Activated T-cell treated with anti-CD3 and anti-CD28 coated beads for 24 hours (primary cell): ENCODE measurements at places on chromosomes 13 and 19.

DNA sequence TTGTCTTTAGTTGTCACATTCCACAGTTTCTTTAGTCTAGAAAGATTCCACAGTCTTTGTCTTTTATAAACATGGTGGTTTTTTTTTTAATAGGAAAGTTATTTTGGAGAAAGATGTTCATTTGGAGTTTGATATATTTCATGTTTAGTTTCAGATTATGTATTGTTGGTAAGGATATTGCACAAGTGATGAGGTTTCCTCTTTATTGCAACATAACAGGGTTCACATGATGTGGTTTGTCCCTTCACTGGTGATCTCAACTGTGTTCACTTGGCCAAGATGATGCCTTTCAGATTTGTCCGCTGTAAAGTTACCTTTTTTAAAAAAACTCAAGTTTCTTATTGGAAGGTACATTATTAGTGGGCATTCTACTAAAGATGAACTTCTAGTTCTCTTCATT is 3.2 kb downstream of the ZNF230 start:
- no peak for DNase-seq

- DNase-seq, result no peak
Measured at GRCh38 chr19:30403203-30403985, 31.2 kb downstream of the ZNF536 start.

- DNase-seq, result no peak
Measured at GRCh38 chr19:16831531-16831930, 2.3 kb downstream of the SIN3B start.

- DNase-seq, result no peak
Measured at GRCh38 chr19:29454109-29454508, 71.7 kb upstream of the VSTM2B start.

GRCh38 chr13:37138169-37138568 is 32.7 kb upstream of the CSNK1A1L start:
- no peak for DNase-seq

DNA sequence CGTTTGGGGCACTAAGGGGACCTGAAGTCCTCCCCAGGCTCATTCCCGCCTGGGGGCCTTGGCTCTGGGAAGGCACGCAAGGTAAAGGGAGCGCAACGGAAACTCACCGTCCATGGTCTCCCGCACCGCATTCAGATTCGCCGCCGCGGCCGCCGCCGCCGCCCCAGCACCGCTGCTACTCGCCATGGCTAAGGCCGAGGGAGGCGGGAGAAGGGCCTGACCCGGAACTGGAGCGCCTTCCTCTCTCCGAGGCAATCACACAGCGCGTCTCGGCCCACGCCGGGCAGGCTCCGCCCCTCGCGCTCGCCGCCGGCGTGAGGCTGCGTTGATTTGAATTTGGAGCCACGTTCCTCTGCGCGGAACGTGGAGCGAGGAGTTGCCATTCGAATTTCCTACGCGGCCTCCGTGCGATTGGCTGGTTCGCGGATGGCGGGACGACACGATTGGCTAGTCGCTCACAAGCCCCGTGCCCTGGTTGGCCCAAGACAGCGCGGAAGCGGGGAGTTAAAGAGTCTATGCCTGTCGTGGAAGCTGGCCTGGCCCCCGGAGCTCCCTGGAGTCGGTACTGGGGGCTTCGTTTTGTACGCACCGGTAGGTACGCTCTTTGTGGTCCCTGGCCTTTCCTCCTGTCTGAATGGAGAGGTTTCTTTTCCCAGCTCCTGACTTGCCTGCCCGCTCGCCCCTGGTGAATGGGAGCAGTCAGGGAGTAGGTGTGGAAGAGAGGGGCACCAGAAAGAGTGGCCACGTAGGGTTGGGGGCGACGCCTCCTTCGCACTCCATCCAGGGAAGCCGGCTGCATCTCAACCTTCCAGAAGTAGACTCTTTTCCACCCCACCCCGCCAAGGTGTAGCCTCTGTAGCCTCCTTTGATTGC is at the start of the genes BORA and MZT1:
Gene BORA (plus strand): TSS at position 507 of the 873 bp plus-strand sequence. CDS start 1,018 bp downstream, outside the sequence.
Gene MZT1 (minus strand): TSS at position 213 of the 873 bp plus-strand sequence. CDS start 27 bp downstream, at position 186.
- peak; percentile 93 for DNase-seq

DNA sequence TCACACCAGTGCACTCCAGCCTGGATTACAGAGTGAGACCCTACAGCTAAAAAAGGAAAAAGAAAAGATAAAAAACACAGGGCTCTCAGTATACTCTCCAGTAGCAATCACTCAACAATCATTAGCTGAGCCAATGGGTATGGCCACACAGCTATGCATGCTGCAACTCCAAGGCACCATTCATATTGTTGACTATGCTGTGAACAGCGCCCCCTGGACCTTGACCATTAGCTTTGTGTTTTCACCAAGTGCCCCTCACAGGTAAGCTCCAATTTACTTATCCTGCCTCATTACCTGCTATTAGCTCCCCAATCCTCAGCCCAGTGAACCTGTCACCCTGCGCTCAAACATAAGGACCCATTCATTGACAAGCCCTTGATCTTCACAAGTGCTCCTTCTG is 35.8 kb downstream of the ZIC5 start:
- no peak for DNase-seq

DNA sequence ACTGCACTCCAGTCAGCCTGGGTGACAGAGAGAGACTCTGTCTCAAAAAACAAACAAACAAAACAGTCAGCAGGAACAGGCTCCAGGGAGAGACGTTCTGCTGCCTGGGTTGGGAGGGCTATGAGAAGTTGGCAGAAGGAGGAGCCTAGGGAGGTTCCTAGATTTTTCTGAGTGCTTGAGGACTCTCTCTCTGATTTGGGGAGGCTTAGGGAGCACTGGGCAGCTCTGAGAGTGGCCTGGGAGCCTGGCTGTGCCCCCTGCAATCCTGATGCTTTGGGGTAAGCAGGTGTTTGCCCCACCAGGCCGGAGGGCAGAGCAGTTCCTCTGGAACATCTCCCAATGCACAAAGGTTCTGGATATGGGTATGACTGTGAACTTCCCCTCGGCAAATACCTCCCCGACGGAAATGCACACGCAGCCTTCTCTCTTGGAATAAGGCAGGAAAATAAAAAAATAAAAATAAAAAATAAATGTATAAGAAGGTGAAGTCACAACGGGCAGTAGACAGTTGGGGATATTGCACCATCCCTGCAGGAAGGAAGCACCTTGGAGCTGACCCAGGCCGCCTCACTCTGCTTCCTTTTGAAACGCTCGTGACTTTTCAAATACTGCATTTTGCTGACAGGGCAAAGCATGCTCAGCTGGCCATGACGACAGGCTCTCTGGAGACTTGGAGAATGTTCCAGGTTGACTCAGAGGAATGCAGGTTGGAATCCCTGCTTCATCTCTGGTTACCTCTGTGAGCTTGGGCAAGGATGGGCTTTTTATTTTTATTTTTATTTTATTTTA is 26.5 kb upstream of the HOMER3 start:
- DNase-seq, result no peak

- peak; percentile 11 for DNase-seq
Measured at GRCh38 chr13:104984296-104984818, 1551.1 kb downstream of the EFNB2 start.

DNA sequence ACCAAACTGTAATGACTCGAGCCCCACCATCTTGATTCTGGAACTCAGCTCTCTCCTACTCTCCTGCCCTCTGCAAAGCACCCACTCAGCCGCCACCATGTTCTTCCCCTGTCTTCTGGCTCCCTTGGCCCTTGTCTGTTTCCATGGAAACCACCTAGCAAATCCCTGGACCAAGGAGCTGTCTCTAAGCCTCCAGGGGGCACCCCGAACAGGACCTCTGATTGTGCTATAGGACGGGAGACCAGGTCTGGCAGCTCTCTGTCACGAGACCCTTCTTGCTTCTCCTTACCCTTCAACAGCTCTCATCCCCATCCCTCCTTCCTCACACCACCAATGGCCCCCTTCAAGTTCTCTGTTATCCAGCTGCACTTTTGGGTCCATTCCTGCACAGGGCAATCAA is 277.7 kb upstream of the ZNF507 start:
- no peak for DNase-seq

DNA sequence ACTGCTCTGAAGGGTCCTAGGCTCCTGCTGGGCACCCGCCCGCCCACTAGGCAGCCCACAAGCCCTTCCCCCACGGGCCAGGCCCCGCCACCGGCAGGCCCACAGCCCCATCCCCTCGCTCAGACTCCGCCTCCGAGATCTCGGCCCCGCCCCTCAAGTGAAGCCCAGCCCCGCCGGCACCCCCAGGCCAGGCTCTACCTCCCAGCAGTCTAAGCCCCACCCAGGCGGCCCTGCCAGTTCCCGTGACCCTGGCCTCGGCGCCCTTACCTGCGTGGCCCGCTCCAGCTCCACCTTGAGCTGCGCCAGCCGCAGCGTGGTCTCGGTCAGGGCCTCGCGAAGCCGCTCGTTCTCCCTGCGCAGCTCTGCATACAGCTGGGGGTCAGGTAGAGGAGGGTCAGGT is 16.3 kb downstream of the EPS8L1 start:
- DNase-seq, result no peak

GRCh38 chr13:38226496-38226895 is 123.2 kb upstream of the UFM1 start:
- no peak for DNase-seq

- DNase-seq, result no peak
Measured at GRCh38 chr13:31631071-31631470, 108.3 kb upstream of the RXFP2 start.

- DNase-seq, result no peak
Measured at GRCh38 chr19:41123716-41124294, 9.6 kb downstream of the CYP2F1 start.

DNA sequence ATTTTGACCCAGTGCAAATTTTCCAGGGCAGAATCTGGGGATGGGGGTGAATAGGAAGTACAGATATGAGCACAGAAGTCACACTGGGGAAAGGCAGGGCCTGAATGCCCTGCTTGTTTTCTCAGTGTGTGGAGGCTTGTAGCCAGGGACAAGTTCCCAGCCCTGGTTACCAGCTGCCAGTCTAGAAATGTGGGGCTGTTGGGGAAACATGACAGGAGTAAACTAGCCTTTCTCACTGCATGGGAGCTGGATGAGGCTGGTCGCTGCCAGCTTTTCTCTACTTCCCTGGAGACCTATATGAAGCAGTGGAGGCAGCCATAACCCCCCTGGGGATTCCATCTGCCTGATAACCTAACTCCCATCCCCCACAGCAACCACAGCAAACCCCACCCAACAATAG is 2267.7 kb downstream of the PCDH9 start:
- no peak for DNase-seq
